ENCODE measurements at places on chromosomes 1 and 21.
A peak's percentile ranks its signal among the peaks of the same experiment; 100 is the strongest.

GRCh38 chr1:30872948-30873263 lies 35.7 kb downstream of the SDC3 start:
- no peak for DNase-seq

- DNase-seq, result no peak
These were observed 66.4 kb upstream of the IL12RB2 start for GRCh38 chr1:67241200-67241746.

DNA sequence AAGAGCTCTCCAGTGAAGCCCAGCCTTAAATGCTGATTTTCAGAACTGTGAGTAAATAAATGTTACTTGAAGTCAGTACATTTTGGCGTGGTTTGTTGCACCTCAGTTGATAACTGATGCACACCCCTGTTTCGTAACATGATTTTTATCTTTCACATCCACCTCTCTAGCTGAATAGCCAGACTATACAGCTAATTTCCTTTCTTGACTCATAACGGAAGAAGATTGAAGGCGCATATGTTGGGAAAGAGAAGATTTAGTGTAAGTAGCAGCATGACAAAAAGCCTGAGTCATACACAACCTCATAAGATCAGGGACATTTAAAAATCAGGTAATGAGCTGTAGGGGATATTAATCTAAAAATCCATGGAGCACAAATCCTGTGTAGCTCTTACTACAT lies 716.2 kb upstream of the ZP4 start:
- DNase-seq, result no peak

DNA sequence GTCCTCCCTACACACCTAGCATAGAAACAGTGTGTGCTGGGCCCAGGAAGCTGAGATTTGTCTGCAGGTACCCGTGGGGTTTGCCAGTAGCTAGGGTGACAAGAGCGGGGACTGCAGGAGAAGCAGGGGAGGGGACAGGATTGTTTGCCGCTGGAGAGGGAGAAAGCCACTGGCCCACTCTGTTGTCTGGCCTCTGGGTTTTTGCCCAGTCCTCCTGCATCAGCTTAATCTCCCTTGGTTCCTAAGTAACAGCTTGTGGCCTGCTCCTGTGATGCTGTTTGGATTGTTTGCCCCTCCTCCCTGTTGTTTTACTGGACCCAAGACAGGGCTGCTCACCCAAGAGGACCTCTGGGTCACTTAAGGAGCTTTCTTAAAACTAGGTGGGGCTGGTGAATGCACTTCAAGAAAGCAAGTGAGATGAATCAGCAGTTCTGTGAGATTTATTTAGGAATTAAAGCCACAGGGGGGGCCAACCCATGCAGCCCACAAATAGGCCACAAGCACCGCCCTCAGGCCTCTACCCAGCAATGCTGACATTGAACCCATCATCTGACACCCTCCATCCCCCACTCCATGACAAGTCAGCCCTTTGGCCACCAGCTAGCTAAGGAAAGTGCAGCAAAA lies 142.8 kb downstream of the ZZZ3 start:
- DNase-seq, result no peak

DNA sequence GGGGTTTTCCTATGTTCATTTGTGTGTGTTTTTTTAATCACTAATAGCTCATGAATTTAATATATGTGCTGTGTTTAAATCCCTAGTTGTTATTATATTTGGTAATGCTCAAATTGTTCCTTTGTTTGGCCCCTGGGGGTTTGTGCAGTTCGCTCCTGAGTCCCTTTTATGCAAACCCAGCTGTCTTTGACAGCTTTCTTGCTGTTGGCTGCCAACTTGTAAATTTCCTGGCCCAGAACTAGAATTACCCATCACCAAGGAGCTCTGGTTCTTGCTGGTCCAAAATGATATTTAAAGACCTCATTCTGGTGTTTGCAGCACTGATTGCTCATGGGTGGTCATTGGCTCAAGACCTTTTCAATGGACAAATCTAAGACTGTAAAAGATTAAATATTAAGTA lies 39.6 kb upstream of the PGBD5 start:
- DNase-seq, result no peak

DNA sequence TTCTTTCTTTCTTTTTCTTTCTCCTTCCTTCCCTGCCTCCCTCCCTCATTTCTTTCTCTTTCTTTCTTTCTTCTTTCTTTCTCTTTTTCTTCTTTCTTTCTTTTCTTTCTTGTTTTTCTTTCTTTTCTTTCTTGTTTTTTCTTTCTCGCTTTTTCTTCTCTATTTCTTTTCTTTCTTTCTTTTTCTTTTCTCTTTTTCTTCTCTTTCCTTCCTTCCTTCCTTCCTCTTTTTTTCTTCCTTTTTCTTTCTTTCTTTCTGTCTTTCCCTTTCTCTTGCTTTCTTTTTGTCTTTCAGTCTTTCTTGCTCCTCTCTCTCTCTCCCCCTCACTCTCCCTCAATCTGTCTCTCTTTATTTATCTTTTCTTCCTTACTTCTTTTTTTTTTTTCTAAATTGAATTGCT lies 472.0 kb upstream of the CHRM3 start:
- no peak for DNase-seq

DNA sequence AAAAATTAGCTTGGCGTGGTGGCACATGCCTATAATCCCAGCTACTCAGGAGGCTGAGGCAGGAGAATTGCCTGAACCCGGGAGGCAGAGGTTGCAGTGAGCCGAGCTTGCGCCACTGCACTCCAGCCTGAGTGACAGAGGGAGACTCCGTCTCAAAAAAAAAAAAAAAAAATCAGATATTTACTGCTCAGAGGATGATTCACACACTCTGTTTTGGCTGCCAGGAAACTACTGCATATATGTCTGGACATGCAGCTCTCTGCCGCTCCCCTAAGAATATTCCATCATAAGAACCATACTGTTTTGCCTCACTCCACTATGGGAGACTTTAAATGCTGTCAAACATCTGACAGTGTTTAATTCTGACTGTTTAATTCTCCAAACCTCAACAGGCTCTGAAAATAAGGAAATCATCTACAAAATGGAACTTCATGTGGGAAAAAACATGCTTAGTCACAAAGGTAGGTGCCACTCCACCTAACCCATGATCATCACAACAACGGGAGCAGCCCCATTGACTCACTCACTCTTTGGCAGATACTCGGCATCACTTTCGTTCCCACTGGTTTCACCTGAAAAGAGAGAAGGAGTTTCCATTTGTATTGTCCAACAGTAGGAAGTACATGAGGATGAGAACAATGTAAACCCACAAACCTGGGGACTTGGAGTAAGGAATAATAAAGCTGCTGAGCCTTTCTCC lies 29.3 kb upstream of the BCAS2 start:
- DNase-seq, result no peak

DNA sequence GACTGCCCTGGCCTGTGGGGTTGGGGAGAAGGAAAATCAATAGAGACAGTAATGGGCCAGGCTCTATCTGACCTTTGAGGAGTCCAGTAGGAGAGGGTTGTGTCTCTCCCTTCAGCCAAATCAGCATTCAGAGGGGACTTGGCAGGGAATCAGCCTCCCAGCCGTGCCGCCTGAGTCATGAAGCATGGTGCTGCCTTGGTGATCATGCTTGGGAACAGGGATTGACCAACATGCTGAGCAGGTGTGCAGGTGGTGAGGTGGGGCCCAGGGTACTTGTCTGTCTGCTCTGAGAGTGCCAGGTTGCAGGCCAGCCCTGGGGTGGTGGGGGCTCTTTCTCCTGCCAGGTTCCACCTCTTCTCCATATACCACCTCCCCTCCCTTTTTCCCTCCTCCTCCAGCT lies 58.9 kb upstream of the TLR5 start:
- DNase-seq, result no peak

DNA sequence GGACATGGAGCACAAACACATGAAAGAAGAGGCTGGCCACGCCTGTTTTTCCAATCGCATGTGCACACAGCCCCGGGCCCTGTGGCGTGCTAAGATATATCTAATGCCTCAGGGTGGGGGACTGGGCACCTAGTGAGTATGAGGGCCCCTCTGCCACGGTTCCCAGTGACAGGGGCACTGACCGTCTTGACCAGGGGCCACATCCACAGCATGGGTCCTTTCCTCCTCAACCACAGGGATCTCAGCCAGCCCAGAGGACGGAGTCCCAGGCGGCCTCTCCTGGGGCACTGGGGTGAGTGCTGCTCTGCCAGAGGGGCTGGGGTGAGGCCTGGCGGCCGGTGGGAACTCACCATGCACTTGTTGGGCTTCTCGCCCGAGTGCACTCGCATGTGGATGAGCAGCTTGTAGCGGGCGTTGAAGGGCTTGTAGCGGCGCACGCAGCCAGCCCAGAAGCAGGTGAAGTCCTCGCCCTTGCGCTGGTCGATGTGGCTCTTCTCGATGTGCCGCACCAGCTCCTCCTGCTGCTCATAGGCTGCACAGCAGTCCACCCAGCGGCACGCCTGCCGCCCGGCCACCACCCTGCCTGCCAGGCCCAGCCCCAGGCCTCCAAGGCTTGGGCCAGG lies 134.7 kb downstream of the DMRTB1 start:
- no peak for DNase-seq

DNA sequence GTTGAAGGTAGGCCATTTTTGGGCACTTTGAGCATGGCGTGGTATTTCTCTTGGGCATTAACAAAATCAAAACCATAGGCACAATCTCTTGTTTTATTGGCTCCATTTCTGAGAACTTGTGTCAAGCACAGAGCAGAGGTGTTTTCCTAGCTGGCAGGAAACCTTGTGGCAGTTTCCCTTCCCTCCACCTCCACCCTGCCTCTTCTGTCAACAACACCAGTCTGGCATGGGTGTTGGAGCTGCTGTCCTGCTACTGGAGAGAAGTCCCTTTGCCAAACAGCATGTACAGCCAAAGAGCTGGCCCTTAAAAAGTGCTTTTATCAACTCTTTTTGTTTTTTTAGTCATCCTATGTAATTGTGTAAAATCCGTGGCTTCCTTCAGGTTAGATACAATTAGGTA lies 16.0 kb downstream of the ATP1A1 start:
- no peak for DNase-seq

- no peak for DNase-seq
These were observed 113.2 kb downstream of the PTGER3 start for GRCh38 chr1:70934194-70934961.

DNA sequence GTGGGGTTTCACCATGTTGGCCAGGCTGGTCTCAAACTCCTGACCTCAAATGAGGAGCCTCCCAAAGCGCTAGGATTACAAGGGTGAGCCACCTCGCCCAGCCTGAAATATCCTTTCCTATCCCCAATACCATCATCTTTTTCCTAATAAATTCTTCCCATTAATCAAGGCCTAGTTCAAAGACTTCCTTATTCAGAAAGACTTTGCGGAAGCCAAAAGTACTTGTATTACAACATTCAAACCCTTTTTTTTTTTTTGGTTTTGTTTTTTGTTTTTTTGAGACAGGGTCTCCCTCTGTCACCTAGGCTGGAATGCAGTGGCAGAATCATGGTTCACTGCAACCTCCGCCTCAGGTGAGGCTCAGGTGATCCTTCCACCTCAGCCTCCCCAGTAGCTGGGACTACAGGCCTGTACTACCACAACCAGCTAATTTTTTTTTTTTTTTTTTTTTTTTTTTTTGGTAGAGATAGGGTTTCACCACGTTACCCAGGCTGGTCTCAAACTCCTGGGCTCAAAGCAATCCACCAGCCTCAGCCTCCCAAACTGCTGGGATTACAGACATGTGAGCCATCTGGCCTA lies 7.6 kb downstream of the SLC19A2 start:
- DNase-seq, result no peak

DNA sequence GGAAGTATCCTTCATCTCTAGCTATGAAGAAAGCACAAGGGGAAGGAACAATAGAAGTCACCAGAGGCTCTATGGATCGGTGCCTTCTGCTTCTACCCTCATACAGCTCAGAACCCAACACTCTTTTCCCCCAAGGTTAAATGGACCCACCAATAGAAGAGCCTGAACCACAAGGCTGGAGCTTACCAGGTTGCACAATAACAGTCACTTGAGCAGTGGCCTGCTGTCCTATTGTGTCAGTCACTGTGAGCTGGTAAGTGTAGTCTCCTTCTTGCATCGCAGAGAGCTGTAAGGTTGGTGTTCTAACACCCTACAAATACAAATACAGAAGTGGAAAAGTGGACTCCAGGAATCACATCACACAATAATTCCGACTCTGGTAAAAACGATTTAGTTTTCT lies 103.0 kb downstream of the KIAA0319L start:
- DNase-seq, result no peak

- DNase-seq, result peak; percentile 83
These were observed 21.8 kb downstream of the EXOC8 start for GRCh38 chr1:231315887-231316286.

DNA sequence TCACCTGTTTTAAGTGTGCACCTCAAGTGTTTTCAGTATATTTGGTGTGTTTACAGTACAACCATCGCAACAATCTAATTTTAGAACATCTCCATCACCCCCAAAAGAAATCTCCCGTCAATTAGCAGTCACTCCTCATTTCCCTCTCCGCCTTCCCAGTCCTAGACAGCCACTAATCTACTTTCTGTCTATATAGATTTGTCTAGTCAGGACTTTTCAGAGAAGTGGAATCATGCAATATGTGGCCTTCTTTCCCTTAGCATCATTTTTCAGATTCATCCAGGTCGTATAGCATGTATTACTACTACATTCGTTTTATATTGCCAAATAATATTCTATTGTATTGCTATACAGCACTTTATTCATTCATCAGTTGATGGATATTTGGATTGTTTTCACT lies 1.7 kb upstream of the SHE start:
- DNase-seq, result no peak

DNA sequence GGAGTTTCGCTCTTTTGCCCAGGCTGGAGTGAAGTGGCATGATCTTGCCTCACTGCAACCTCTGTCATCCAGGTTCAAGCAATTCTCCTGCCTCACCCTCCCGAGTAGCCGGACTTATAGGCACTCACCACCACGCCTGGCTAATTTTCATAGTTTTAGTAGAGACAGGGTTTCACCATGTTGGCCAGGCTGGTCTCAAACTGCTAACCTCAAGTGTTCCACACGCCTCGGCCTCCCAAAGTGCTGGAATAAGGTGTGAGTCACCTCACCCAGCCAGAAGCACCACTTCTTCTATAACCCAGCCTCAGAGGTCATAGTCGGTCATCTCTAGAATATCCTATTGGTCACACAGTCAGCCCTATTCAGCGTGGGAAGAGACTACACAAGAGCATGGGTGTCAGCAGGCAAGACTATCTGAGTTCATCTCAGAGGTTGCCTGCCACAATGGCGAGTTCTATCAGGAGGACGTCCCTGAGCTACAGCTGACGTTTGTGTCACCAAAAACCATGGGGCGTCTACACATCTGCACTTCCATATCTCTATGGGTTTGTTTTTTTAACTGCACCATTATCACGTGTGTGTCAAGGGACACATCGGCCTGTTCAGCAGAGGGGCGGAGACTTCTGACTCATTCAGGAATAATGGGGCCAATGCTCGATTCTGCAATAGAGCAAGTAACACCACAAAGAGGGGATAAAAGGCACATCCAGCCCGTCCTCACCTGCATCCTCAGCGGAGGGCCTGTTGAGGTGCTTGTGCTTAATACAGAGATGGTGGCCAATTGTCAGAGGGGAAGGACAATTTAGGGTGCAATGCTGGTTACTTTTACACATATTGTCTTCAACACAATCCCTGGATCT lies 256.3 kb upstream of the IRF2BP2 start:
- no peak for DNase-seq

GRCh38 chr1:233217832-233218231 lies 77.7 kb downstream of the PCNX2 start:
- no peak for DNase-seq
